Islet precursor cell (in vitro differentiated cells): ENCODE measurements at places on chromosomes 4 and X.
A peak's percentile ranks its signal among the peaks of the same experiment; 100 is the strongest.

DNA sequence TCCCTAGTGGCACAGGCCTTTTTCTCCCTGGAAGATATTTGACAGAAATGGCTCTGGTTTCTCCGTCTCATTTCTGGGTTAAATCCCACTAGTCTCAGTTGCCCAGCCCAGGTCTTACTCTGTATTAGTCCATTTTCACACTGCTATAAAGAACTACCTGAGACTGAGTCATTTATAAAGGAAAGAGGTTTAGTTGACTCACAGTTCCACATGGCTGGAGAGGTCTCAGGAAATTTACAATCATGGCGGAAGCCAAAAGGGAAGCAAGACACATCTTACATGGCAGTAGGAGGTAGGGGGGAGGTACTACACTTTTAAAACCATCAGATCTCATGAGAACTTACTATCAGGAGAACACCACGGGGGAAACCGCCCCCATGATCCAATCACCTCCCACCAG, 81.9 kb downstream of the FHDC1 start:
- DNase-seq = no peak

GRCh38 chr4:48167538-48168263, 33.7 kb upstream of the TXK start:
- no peak for DNase-seq

- no peak for DNase-seq
These were observed 91.0 kb upstream of the SH3RF1 start for GRCh38 chr4:169361756-169362155.

GRCh38 chr4:106495476-106495875, 126.9 kb upstream of the GIMD1 start:
- DNase-seq = no peak

- no peak for DNase-seq
These were observed 1.1 kb upstream of the SLC10A7 start for GRCh38 chr4:146522869-146523205.

DNA sequence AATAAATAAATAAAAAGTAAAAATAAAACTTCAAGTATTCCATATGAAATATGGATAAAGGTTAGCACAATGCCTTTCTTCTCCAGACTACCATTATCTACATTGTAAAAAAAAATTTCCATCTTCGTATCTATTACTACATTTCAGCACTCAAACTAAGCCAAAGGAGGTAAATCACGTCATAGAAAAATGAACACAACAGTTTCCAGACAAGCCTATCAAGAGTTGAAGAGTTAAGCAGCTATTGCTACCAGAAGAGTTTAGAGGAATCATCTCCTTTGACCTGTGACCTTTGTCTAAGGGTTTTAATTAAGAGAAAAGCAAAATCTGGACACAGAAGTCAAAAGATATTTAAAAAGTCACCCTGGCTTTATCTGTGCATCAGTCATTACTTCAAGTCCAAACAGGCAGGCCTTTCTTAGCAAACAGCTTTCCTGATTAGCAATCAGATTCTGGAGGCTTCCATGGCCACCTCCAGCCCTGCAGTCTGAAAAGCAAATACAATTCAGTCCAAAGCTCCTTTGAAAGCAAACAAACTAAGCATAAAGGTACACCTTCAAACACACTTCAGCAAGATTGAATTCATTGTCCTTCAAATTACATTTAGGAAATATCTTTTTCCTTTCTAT, 82.2 kb downstream of the APBB2 start:
- peak; percentile 56 for DNase-seq

DNA sequence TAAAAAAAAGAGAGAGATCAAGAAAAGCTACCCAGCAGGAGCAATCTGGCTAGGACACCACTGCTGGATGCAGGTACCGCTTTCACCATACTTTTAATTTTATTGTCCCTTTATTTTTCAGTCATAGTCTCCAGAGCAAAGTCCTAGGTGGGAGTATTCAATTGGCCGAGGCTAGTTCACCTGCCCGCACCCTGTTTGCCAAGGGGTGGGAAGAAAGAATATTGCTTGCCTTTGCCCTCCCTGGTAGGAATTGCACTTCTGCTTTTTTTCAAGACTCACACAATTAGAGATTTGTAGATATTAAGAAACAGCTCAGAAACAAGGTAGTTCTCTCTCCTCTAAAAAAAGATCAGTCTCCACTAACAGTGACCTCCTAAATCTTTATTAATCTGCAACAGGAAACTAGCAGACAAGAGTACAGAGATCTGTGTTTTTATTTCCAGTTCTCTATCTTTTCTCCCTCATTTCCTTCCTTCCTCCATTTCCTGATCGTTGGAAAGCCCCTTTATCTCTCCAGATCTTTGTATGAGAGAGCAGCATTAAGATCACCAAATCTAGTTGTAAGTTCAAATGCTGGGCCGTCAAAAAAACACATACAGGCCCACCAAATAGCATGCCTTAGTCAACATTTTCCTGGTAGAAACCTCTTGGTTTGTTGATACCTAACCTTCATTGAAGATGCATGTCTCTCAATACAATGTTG, 9.4 kb upstream of the RPGR start:
- DNase-seq = no peak

- no peak for DNase-seq
These were observed 76.5 kb downstream of the KCNIP4 start for GRCh38 chr4:21872101-21872500.
